ENCODE measurements at places on chromosomes 7 and 10.

DNA sequence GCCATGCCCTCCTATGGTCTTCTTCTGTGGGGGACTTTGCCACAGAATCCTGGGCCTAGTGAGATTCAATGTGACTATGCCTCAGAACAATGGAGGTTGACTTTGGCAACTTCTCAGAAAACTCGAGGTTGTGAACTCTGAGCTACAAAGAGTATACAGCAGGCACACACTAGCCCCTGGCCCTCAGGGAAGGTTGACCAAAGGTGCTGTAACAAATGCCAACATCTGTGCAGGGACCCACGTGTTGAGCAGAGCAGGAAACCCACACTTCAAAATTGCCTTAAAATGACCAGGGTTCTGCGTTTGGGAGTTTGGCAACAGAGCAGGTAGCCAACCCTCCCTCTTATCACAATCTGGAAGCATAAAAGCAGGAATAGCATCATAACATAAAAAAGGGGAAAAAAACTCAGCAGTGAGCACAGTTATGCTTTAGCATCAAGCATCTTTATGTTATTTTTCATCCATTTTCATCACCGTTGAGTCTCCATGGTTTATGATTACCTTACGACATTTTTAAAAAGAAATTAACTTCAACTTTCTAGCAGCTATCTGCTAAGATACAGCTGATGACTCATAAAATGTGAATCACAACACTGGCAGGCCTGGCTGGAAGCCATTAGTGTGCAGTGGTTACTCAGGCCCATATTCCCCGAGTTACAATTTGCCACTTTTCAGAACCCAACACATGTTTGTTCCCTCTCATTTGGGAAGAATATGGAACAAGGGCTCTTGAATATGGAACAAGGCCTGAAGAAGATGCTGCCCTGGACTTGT is 11.1 kb downstream of the PRLHR start:
- no peak for DNase-seq

GRCh38 chr10:88728107-88728763 is 22.2 kb downstream of the LIPK start:
- DNase-seq = no peak

GRCh38 chr10:125154529-125154928 is 5.8 kb downstream of the CTBP2 start:
- no peak for DNase-seq

- no peak for DNase-seq
These were observed 3.6 kb downstream of the NPM3 start for GRCh38 chr10:101779544-101780186.

GRCh38 chr10:112996462-112996861 is 46.4 kb downstream of the TCF7L2 start:
- no peak for DNase-seq

GRCh38 chr10:91683975-91684374 is 51.1 kb upstream of the PPP1R3C start:
- DNase-seq = no peak

DNA sequence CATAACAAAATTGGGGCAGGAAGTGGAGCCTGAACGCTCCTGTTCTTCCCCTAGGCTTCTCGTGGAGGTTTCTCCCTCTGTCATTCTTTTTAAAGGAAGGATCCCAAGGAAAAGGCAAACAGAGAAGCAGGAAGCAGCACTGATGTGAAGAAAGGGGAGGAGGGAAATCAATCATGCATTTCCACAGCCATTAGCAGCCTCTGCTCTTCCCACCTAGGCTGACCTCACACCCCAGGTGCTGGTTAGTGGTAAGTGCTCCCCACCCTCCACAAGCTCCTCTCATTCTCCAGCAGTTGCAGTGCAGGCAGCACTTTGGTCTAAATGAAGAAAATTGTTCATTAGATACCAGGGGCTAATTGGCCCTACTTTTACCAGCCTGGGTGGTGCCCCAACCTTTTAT is 2.6 kb downstream of the CRHR2 start:
- DNase-seq = no peak

GRCh38 chr10:120961795-120962755 is 110.9 kb downstream of the WDR11 start:
- no peak for DNase-seq

DNA sequence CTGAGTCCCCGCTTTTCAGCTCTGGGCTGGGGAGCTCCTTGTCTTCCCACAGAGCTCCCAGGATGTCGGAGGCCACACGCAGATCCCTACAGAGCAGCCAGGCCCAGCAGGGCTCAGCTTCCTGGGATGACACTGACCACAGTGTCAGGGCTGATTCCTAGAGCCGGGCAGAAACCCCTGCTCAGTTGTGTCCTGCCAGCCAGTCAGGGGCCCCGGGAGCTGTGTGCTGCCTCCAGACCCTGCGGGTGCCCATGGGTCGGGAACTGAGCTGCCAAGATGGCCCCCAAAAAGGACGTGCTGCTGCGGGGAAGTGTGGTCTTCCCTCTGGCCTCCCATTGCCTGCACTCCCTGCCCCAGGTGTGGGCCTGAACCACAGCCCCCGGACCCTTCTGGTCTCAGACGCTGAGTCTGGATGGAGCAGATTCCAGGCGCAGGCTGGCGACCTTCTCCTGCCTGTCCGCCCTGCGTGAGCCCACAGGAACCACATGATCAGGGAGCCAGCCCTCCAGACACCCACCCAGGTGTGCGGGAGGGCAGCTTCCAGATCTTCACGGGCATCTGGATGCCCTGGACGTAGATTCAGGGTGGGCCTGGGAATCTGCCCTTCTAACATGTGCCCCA is 217.4 kb downstream of the MAD1L1 start:
- no peak for DNase-seq

- DNase-seq = no peak
These were observed 350.9 kb downstream of the RNLS start for GRCh38 chr10:88232029-88232895.

GRCh38 chr7:25889765-25890164 is 262.2 kb upstream of the NFE2L3 start:
- DNase-seq = no peak
